T-helper 17 cell (primary cell): ENCODE measurements at places on chromosomes 5 and 9. TPM values are rescaled to one million over a fixed set of nuclear protein-coding genes. Genes with fewer than 3 reads are reported as not detected.

The CER1 gene
- not detected for total RNA-seq

The ADAMTS19 gene
- total RNA-seq = not detected

- no peak for DNase-seq
Observed at GRCh38 chr9:81772144-81772543, 82.8 kb upstream of the TLE1 start.

- DNase-seq = no peak
Observed at GRCh38 chr9:33017283-33018041, 7.6 kb upstream of the DNAJA1 start.

DNA sequence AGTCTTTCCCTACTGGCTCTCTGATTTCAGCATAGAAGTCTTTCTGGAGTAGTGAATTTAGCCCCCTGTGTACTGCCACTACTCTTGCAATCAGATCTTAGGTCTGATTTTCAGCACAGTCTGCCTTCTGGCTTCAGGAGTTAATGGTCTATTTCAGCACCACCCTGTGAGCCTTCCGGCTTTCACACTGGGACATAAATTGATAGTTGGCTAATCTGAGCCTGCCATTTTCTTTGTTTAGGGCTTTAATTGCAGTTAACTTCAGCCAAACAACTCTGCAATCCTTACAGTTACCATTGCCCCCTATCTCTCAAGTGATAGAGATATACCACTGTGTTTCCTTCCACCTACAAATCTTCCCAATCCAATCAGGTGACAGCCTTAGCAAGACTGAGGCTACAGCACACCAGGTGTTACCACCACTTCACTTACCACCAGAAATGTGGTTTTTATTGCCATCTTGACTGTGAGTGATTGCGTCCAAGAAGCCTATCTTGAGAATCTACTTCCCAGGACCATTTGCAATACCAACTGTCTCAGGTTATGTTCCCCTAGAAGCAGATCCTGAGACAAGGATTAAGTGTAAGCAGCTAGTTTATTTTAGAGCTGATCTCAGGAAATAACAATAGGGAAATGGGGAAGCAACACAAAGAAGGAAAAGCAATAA, 51.9 kb upstream of the NEK6 start:
- DNase-seq = no peak

The HTR1A gene
- total RNA-seq = not detected
